Neural crest cell (in vitro differentiated cells): ENCODE measurements at places on chromosomes 12 and 14.

DNA sequence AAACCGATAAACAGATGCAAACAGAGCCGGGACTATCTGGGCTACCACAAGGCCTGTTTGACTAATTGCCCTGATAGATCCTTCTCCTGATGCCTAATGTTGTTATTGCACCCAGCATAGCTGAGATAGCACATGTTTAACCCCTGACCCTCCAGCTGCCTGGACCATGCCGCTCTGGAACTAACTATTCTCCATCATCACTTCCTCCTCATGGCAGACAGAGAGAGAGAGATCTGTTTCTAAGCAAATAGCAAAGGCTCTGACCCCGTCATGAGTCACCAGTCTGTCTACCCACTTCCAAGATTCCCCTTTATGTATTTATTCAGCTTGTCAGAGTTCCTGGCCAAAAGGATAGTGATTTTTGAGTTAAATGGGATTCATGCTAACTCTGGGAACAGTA lies 58.2 kb upstream of the FLRT2 start:
- DNase-seq = peak; percentile 2

DNA sequence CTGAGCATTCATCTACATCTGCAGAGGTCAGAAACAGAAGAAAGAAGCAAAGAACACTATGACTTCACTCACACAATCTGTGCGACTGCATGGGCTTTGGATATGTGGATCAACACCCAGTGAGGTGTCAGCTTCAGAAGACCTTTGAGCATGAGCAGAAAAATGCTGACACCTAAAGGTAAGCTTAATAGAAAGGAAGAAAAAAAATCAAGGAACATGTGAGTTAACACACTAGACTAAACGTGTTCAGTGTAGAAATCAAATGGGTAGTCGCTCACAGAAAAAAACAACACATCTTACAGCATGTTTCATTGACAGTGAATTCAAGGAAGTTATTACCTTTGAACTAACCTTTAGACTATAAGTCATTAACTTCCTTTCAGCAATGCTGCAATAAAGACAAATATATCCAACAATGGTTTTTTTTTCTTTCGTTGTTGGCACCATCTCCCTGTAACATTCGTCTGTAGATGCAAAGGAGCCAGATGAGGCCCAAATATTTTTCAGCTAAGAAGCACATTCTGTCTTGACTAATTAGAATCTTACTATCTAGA lies 30.9 kb downstream of the RTRAF start:
- DNase-seq = no peak

DNA sequence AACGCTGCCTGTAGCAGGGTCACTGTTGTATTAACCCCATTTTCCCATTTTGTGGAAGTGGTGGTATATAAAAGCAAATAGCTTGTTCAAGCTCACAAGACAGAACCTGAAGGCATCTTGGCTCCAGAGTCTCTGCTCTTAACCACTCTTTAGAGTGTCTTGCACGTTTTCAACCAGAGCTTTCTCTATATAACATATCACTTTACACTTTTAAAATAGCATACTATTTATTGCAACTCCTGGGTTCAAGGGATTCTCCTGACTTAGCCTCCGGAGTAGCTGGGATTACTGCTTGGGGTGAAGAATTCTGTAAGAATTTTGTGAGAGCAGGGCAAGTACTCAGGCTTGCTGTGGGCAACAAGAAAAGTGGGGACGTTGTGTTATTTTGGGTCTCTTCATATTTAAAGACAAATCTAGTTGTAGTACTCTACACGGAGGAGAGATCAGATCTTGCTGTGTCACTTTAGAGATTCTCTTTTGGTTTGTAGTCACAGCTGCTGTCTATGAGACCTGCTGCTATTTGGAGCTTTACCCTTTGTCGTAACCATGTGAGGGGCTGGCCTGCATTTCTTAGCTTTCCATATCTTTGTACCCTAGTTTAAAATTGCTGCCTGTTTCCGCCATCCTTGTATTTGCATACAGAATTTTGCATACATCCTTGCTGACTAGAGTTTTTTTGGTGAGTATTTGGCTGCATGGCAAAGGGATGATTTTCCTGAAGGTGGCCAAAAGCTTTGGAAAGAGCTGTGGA lies 40.7 kb downstream of the WDR20 start:
- DNase-seq = no peak

DNA sequence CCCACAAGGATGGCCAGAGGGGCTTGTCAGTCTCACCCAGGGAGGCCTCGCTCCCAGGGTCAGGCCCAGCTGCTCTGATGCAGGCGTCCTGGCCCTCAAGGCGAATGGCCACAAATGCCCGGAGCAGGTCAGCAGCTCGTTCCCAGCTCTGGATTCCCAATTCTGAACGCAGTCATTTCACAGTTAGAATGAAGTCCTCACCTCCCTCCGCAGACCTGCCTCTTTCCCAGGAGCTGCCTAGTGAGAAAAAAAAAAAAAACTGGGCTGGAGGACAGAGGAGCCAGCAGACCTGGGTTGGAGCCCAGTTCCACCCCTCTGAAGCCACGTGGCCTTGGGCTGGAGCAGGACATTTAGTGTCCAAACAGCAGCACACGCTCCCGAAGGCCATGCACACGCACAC lies 62.2 kb upstream of the DIO3 start:
- no peak for DNase-seq

DNA sequence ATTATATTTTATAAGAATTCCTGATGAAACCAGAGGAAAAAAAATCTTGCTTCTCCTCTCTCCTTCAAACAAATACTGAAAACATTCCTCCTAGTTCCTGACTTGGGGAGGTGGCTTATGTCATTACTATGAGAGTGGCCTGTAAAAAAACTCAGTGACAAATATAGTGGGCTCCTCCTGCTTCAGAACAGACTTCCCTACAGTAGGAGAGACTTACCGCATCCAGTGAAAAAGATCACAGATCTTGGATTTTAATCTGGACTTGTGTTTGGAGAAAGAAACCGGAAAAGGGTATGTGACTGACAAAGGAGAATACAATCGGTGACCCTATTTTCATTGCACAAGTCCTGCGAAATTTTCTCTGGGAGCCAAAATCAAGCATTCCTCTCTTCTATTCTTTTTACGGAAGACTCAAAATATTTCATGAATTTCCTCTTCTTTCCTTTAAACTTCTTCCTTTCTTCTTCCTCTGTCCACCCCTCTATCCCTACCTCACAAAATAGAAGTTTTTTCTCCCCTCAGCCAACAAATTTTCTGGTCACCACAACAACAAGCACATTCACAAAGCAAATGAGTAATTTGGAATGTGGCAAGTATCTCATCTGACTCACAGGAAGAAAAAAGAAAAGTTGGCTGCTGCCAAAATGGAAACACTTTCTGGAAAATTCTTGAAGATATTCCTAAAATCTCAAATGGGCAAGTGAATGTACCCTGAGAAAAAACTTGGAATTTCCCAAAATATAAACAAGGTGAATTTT lies 185.1 kb upstream of the CDKN3 start:
- DNase-seq = no peak

GRCh38 chr14:53954551-53955228 lies 1.9 kb downstream of the BMP4 start:
- DNase-seq = no peak

GRCh38 chr12:29320295-29321085 lies 60.5 kb downstream of the ERGIC2 start:
- DNase-seq = no peak

GRCh38 chr12:47686645-47687240 lies 19.1 kb downstream of the RPAP3 start:
- peak; percentile 16 for DNase-seq

DNA sequence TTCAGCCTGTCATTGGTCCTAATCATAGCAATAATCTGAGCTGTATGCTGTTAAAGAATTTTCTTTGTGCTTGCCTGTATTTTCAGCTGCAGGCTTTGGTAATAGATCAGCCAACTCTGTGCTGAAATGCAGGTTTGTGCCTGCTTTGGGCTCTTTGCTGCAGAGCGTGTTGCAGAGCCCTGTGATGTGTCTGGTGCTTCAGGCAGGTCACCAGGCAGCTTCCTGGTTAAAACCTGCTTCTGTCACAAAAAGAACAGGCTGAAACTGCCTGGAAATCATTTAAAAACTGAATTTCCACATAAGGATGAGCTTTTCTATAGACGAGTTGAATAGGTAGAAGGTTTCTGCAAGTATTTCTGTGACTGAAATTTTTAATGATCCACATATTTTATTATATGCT lies 3.1 kb downstream of the DIP2B start:
- no peak for DNase-seq
